ENCODE measurements at places on chromosomes 13 and 19. TPM values are rescaled to one million over a fixed set of nuclear protein-coding genes. Genes with fewer than 3 reads are reported as not detected.

The TMEM255B gene
- total RNA-seq, result 26.1 TPM

The KCTD12 gene
- total RNA-seq, result 108 TPM

The OVOL3 gene
- total RNA-seq, result not detected

The DCT gene
- total RNA-seq, result not detected

The KL gene
- total RNA-seq, result 0.15 TPM

The N4BP2L1 gene
- 1.9 TPM for total RNA-seq

The ZSCAN22 gene
- 2.3 TPM for total RNA-seq

The PLPP2 gene
- total RNA-seq, result 12.0 TPM

The IZUMO2 gene
- not detected for total RNA-seq

The KCNJ14 gene
- total RNA-seq, result 0.30 TPM

The IGFL2 gene
- total RNA-seq, result not detected

The LILRB2 gene
- not detected for total RNA-seq

The CRTC1 gene
- total RNA-seq, result 0.97 TPM

The CA11 gene
- total RNA-seq, result 1.2 TPM

The SIGLEC9 gene
- not detected for total RNA-seq

The ETV2 gene
- total RNA-seq, result 0.30 TPM

The ZAR1L gene
- not detected for total RNA-seq
